ENCODE measurements at places on chromosomes 12 and 14.
A peak's percentile ranks its signal among the peaks of the same experiment; 100 is the strongest.

DNA sequence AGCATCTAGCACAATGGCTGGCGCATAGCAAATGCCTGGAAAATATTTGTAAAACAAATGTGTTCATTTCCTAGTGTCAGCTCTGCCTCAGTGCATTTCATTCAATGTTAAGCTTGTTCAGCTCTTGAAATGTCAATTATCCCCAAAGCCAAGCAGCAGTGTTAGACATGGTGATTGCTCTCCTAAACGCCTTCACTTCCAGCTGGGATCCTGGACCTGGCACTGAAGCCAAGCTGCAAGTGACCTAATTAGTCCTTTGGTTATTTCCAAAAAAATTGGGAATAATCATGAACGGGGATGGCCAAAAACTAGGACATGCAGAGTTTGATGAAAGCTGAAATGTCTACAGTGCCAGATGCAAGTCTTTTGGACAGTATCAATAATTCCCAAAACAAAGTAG lies 54.9 kb upstream of the MDGA2 start:
- DNase-seq: no peak

DNA sequence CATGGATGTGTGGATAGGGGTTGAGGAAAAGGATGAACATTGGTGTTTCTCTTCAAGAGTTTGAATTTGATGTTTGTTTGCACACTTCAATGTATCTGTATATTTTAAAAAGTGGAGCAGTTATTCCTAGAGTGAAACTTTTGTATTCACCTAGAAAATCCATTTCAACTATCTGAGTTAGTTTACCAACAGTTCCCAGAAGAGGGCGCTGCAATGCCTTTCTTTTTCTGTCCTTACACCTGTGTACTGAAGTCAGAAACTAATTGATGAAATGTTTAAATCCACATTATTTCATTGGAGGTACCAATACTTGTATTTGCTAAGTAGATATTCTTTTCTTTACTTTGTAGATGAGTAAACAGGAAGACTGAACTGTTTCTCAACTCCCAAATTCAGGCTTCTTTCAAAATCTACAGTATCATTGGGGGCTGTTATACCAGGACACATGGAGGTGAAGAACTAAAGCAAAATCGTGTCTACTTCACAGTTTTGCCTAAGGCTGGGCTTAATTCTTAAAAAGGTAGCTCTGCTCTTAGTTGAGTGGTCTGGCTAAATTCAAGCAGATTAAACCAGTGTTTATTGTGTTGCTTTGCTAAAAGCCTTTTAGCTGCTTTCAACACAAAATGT lies 26.6 kb upstream of the KLRB1 start:
- DNase-seq: peak; percentile 44

DNA sequence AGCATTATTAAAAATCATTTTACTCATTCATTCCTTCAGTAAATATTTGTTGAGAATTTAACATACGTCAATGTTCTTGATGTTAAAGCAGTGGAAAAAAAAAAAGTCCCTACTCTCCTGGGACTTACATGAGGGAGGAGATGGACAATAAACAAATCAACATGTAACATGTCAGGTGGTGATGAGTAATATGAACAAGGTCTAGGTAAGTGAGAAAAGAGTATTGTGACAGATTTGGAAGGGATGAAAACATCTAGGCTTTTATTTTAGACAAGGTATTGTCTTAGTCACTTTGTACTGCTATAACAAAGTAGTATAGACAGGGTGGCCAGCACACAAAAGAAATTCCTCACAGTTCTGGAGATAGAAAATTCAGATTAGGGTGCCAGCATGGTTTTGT lies 167.2 kb downstream of the FSCB start:
- DNase-seq: no peak

DNA sequence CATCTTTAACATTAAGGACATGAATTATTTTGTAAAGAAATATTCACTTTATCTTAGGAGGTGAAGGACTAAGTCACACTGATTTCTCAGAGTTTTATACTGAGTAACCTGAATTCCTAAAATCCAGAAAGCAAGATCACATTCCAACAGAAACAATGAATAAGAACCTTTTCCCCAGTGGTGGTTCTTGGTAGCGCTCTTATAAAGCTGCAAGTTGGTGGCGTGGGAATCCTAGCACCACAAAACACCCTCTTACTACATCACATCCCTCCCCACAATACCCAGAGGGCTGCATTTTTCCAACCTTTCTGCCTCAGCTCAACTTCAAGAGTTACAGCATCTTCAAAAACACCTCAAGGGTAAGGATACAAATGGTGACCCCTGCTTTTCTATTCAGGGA lies 44.0 kb upstream of the SMUG1 start:
- DNase-seq: no peak

DNA sequence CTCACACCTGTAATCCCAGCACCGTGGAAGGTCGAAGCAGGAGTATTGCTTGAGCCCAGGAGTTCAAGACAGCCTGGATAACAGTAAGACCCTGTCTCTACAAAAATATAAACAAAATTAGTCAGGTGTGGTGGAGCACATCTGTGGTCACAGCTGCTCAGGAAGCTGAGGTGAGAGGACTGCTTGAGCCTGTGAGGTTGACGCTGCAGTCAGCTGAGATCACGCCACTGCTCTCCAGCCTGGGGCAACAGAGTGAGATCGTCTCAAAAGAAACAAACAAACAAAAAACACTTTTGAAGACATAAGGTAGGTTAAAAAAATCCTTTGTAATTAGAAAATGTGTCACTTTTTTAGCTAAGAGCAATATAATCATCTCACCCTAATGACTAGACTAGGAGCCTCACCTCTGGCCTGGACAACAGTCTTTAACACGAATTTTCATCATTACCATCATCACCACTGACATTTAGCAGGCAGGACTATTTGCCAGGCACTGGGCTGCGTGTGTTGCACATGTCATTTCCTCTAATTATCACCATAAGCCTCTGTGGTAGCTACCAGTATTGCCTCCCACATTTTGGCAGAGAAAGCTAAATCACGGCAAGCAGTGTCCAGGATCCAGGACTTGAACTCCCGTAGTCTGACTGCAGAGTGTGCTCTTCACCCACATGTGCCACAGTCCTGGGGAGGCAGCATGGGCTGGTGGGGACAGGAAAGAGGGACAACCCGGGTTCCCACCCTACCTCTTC lies 4.6 kb upstream of the SYCP3 start:
- no peak for DNase-seq

GRCh38 chr14:68976160-68977067 lies 2.7 kb downstream of the ACTN1 start:
- DNase-seq: no peak

GRCh38 chr12:14656846-14657245 lies 39.6 kb downstream of the GUCY2C start:
- DNase-seq: no peak

GRCh38 chr12:108595711-108596647 lies 1.9 kb downstream of the TMEM119 start:
- no peak for DNase-seq

DNA sequence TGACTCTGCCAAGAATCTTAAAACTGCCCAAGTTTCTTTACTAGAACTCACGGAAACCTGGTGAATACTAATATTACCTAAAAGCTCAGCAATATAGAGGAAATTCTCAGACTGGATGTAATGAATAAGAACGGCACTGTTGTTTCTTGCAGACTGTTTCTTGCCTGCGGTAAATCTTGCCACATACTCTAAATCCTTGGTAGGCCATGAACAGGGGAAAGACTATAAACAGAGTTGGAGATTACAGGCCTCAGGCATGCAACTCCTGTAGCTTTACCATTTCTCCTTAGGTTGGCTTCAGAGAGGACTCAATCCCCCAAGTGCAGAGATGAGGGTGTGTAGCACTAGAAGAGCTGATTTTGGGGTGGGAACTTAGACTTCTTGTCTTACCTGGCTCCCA lies 1.1 kb downstream of the ALDH6A1 start:
- no peak for DNase-seq

DNA sequence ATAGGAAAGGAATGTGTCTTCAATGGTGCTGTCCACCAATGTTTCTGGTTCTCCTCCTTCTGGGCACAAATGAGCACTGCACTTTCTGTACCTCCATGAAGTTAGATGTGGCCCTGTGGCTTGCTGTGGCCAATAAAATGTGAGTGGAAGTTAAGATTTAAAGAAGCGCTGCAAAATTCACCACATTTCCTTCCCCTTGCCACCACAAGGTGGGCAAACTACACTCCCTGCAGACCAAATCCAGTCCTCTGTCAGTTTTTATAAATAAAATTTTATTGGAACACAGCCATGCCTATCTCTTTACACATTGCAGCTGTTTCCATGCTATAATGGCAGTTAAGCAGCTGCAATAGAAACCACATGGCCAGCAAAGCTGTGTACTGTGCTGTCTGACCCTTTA lies 141.4 kb upstream of the TMPO start:
- DNase-seq: no peak

GRCh38 chr14:89753828-89754412 lies 200.6 kb downstream of the EFCAB11 start:
- no peak for DNase-seq

- no peak for DNase-seq
Measured at GRCh38 chr12:122354958-122355641, 67.4 kb downstream of the CLIP1 start.

GRCh38 chr14:100610511-100611217 lies 23.4 kb upstream of the BEGAIN start:
- peak; percentile 43 for DNase-seq

- no peak for DNase-seq
Measured at GRCh38 chr14:52238682-52239081, 28.8 kb upstream of the PTGDR start.

DNA sequence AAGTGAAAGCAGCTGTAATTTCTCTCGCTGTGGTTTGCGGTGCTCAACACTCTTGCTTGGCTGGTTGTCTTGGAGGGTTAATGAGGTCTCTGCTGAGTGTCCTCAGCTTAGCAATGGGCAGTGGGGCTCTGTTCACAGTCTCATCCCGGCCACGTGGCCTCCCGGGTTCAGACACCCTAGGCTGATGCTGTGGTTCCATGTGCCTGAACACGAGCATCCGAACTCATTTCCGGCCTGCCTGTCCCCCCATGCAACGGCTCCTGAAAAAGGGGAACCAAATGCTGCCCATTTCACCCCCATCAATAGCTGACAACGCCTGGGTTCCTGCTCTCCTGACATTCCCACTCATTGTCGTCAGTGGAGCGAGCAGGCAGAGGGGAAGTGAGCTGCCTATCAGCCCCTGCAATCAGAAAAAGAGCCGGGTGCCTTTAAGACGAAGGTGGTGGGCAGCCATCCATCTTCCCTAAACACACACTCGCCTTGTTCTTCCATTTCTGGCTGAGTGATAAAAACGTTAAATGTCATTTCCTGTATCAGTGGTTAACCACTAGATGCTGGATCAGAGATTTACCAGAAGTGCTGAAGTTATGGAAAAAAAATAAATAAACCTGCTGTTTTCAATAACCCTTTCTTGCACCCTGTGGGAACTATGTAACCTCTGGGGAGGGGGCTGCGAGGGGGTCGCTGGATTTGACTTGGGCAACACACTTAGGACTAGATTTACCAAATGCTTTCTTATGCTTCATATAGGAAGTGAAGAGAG lies 60.3 kb upstream of the BCL2L14 start:
- DNase-seq: peak; percentile 84
